CD4-positive, alpha-beta T cell treated with Interleukin-21 for 1 hour (primary cell): ENCODE measurements at places on chromosomes 6 and 20.

GRCh38 chr20:50369225-50370035 is 140.8 kb upstream of the PTPN1 start:
- DNase-seq = no peak

DNA sequence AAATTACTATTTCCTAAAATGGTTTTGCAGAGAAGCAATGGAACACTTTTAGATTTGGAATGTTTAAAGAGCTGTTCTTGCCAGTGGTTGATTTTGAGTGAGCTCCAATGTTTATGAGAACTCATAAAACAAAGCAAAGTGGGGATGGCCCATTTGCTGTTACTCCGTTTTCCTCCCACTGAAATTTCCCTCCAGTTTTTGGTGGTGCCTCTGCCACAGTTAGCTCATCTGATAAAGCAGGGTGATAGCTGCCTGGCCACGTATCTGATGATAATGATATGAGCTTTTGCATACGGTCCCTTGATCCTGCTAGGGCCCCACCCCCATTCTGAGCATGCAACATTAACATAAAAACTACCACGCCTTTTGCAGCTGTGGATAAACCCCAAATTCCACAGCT is 10.4 kb downstream of the CD83 start:
- DNase-seq = no peak

DNA sequence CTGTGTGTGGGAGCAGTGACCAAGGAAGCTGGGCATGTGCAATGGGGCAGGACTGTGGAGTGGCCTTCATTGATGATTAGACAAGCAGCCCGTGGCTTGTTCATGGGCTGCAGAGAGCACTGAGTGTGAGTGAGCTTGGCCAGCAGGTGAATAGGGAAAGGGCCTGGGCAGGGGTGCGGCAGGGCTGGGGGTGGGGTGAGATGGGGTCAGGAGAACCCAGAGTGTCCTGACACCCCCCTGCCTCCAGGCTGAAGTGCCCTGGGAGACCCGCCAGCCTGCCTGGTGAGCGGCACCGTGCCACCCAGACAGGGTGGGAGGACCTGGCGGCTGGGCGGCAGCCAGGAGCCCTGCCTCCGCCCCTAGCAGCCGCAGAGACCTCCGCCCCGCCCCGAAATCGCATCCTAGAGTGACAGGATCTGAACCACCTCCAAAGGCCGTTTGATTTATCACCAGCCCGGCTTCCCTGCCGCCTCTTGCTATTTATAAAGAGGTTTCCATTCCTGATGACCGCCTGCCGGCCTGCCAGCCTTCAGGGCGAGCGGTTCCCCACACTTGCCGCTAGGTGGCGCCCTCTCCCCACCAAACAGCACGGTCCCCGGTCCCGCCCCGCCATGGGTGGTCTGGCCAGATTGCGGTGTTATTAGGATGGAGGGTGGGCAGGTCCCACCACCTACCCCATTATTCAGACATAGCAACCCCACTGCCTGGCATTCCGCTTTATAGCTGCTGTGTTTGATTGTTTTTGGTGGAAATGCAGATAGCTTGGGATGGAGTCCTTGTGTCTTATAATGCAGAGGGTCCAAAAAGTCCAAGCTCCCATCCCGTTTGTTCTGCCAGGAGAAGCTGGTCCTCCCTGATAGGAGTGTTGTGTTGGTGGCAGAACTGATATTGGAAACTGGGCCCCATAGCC is 3.5 kb downstream of the MYLK2 start:
- DNase-seq = peak; percentile 72

GRCh38 chr6:159983641-159984080 is 14.8 kb downstream of the IGF2R start:
- no peak for DNase-seq

DNA sequence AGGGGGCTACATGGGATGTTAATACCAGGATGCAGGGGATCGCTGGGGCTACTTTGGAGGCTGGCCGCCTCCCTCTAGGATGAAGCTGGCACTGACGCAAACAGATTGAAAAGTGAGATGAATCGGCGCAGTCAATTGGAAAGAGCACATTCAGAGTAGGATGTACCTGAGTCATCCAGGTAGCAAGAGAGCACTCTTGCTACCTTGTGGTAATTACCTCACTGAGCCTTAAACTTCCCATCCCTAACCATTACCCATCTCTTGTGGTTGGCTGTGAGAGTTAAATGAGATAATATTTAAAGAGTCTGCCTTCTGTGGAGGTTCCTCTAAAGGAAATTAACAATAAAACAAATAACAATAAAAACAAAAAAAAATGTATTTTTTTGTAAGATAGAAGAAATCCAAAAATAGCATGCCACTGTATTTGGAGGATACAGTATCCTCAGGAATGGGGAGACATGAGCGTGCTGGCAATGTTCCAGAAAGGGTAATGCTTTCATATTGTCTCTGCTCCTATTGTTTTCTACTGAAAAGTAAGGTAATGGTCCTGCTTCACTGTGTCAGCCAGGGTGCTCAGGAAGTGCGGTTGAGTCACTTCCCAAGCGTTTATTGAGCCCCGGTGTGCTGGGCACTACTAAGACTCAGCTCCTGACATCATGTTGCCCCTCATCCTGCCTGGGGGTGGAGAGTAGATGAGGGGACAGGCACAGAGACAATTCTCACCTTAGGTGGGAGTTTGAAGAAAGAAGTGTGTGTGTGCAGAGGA is 301.1 kb downstream of the EYA4 start:
- no peak for DNase-seq

- no peak for DNase-seq
Observed at GRCh38 chr20:5550733-5551529, 199.3 kb upstream of the SHLD1 start.

- no peak for DNase-seq
Observed at GRCh38 chr20:43690943-43691598, 24.2 kb downstream of the MYBL2 start.

GRCh38 chr20:25071734-25072133 is 10.2 kb downstream of the VSX1 start:
- DNase-seq = no peak

DNA sequence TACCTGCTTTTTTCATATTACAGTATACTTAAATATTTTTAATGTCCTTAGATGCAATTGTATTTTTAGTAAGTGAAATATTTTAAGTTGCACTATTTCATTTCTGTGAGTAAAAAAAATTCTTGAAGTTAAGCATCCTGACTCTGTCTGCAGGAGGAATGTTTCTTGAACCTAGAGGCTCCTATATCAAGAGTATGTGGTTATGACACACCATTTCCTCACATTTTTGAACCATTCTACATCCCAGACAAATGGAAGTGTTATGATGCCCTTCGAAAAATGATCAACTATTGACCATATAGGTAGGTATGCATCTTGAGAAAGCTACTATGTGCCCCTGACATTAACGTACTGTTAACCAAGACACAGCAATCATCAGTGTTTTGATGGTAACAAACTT is 237.0 kb downstream of the BCKDHB start:
- no peak for DNase-seq

DNA sequence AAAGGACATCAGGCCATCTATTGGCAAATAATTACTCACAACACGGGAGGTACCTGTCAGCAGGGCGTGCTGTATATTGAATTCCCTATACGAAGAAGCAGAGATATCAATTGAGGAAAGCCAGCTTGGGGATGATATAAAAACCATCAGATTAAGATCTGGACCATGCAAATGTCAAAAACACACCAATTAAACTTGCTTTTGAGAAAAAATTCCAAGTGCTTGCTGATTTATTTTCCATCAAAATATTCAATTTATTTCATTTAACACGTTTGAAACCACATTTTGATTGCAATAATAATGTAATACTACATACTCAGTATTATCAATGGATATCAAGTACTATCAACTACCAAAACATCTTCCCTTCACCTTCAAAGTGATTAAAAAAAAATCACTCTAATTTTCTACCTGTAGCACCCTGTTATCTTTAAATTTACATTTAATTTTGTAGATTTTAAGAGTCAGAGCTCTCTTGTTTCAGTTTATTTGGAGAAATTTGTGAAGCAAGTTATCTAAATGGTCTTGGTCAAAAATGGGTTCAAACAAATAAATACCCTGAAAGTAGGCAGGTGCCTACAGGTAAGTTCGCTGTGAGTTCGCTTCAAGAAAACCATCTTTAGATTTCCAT is 6.8 kb upstream of the TBX18 start:
- DNase-seq = no peak

- DNase-seq = peak; percentile 81
Observed at GRCh38 chr6:31441365-31442267, 38.2 kb downstream of the MICA start.

DNA sequence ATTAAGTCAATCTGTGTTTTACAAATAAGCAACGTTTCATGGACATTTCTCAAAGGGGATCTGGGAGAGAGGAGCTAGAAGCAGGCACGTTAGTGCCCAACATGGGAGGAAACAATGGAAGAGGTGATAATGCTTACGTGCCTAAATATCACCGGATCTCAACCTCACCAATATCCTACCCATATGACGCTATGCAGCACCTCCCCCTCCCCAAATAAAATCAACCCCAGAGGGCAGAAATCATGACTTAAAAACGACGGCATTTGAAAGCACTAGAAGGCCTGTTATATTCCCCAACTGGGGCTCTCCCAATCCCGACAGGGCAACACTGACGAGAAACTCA is 425 bp downstream of the HBS1L start:
- DNase-seq = peak; percentile 41

- no peak for DNase-seq
Observed at GRCh38 chr20:21289651-21290050, 13.5 kb upstream of the XRN2 start.

DNA sequence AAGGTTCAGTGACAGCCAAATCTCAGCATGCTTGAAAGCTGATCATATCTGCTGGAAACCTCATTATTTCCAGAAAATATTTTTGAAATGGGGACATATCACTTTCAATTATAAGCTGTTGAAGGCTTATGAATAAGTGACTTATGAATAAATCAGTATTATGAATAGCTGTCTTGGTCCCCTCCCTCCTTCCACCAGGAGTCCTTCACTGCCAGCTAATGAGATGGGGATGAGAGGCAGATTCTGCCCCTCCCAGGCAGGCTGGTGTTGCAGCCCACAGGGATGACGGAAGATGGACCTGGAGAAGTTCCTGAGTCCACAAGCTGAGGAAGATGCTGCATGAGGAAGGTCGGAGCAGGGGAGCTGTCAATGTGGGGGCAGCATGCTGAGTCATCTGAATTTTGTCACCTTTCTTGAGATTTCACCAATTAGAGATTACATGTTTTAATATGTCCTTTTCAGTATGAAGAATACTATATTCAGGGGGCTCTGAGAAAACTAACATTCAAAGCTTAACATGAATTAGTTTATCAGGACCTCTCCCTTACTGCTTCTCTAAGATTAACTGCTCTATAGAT is 112.2 kb downstream of the DTNBP1 start:
- DNase-seq = no peak

DNA sequence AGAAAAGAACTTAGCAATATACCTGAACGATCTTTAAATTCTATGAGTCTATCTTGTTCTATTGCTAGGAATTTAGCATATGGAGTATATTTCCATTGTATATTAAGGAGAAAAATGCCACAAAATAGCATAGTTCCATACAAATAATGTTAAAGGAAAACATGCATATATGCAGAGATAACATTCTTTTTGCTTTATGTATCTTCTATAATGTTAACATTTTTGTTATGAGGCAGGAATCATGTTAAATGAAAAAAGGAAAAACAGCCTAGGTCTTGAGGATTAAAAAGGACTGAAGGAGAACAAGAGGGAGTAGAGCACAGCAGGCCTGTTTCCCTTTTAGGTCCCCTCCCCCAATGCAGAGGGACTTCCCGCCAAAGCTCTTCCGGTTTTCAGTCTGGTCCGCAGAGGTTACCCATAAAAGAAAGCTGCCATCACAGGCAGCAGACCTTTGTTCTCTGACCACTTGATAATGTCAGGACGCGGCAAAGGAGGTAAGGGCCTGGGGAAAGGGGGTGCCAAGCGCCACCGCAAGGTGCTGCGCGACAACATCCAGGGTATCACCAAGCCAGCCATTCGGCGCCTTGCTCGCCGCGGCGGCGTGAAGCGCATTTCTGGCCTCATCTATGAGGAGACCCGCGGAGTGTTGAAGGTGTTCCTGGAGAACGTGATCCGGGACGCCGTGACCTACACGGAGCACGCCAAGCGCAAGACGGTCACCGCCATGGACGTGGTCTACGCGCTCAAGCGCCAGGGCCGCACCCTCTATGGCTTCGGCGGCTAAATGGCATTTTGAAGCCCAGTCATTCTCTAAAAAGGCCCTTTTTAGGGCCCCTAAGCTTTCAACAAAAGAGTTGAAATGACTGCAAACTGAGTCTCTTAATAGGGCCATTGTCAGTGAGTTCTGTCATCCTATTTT is 108.4 kb upstream of the PRSS16 start:
- peak; percentile 86 for DNase-seq

- DNase-seq = no peak
Observed at GRCh38 chr6:32803416-32803815, 13.4 kb downstream of the HLA-DOB start.

DNA sequence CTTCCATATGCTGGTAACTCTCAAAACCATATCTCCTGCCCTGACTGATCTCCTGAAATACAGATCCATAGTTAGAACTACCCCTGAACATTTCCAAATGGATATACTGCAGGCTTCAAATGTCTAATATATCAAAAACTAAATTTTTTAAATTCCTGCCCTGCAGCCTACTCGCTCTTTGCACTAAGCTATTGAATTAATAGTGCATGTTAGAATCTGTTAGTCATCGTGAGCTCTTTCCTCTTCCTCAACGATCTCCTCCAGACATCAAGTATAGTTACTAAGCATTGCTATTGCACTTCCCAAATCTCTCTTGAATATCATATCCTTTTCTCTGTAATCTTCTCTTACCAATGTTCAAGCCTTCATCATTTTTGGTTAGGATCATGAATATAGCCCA is 26.0 kb upstream of the RSPO3 start:
- no peak for DNase-seq

DNA sequence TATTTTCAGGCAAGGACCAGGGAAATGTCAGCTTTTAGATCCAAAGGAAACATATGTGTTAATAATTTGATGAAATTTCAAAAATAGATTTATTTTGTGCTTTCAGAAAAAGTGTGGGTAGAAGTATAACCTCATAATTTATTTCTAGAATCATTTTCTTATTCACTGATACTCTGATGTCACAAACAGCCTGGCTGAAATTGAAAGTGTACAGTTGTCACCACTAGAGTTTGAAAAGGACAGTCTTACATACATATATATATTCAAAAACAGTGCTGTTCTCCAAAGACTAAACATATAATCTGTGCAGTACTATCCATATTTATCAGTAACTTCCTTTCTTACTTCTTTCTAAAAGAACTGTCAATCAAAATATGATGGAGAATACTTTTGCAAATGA is 254.4 kb upstream of the KCNQ5 start:
- DNase-seq = no peak
